ENCODE measurements at places on chromosomes 12 and 14.
A peak's percentile ranks its signal among the peaks of the same experiment; 100 is the strongest.

DNA sequence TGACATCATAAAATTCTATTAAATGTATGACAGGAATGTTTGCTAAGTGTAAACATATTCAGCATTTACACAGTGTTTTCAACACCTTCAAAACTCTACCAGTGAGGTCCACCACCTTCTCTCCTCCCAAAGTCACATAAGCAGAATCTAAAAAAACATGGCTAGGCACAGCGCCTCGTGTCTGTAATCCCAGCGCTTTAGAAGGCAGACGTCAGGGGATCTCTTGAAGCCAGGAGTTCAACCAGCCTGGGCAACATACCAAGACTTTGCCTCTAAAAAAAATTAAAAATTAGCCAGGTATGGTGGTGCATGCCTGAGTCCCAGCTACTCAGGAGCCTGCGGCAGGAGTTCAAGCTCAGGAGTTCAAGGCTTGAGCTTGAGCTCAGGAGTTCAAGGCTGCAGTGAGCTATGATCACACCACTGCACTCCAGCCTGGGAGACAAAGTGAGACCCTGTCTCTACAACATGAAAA lies 30.0 kb downstream of the NUMB start:
- no peak for DNase-seq

DNA sequence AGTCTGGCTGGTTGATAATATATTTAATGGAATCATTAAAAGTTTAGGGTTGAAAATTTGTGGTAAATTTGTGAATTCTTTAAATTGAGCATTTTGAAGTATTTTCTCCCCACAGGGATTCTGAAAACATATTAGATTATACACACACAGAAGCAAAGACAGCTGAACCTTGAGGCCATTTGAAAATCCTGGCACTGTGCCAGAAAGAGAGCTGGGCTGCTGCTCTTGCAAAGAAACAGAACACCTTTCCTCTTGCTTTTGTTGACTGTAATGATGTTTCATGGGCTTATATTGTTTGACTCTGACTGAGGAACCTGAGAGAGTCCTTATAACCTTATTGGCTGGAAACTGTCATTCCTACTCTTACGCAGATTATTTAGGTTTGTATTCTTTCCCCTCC lies 4.8 kb downstream of the RNF34 start:
- DNase-seq = no peak

DNA sequence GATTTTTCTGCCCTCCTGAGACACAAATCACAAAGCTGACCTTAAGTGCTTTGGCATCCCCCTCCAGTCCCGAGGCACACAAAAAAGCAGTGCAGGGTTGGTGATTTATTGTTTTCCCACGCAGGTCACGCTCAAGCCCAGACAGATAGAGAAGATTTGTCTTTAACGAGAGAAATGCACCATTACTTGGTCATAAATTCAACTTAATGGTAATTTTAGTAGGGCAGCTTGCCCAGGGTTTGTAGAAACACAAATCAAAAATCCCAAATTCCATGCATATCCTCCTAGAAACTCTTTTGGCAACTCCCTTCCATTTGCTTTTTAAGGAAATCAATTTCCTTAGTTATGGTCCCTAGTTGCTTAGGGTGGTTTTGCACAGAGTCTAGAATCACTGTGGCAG lies 132.6 kb downstream of the IGF1 start:
- DNase-seq = no peak

GRCh38 chr12:125202421-125202820 lies 137.2 kb downstream of the AACS start:
- DNase-seq = no peak

DNA sequence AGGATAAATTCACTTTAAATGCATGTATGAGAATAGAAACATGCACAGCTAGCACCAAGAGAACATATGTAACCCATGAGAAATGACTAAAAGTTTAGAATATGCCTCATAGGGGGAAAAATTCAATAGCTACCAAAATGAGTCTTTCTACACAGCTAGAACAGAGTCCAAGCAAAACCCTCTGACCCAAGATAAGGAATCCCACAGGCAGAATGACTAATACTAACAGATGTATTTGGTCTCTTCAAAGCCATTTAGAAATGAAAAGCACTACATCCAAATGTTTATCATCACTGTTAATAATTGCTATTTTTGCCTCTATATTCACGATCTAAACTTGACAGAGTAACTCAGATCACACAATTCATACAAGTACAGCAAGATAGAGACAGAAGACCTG lies 44.0 kb downstream of the KICS2 start:
- no peak for DNase-seq

- no peak for DNase-seq
Measured at GRCh38 chr14:72736308-72736707, 157.6 kb downstream of the DPF3 start.

- no peak for DNase-seq
Measured at GRCh38 chr12:85741046-85741445, 95.2 kb downstream of the RASSF9 start.

DNA sequence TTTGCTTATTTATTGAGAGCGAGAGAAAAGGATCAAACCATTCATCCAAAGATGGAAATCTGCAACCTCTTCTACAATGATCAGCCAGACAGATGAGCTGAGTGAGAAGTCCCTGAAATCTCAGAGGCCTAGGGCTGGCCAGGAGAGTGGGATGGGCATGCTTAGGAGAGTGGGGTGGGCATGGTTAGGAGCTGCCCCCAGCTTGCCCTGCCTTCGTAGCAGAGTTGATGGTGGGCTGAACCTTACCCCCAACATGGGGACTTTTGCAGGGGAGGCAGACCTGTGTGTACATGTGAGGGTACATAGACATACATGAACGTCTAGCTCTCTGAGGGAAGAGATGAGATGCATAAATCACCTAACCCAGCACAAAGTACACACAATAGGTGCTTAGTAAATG lies 95.7 kb upstream of the ESRRB start:
- no peak for DNase-seq

DNA sequence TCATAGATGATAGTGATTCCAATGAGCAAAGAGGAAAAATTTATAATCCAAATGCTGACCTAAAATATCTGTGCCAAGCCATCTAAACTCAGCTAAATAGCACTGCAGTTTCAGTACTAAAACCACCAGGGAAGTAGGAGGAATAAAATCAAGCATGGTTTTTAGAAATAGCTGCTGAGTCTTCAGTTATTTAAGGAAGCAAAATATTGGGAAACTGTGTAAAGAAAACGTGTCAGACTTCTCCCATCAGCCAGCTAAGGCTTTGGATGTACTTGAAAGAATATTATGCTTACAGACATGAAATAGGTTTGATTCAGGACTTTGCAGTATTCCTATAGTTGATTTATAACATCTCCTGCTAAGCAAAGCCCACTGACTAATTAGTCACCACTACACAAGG lies 24.7 kb downstream of the CLEC2D start:
- DNase-seq = no peak

GRCh38 chr14:81765651-81766275 lies 232.1 kb upstream of the SEL1L start:
- no peak for DNase-seq

DNA sequence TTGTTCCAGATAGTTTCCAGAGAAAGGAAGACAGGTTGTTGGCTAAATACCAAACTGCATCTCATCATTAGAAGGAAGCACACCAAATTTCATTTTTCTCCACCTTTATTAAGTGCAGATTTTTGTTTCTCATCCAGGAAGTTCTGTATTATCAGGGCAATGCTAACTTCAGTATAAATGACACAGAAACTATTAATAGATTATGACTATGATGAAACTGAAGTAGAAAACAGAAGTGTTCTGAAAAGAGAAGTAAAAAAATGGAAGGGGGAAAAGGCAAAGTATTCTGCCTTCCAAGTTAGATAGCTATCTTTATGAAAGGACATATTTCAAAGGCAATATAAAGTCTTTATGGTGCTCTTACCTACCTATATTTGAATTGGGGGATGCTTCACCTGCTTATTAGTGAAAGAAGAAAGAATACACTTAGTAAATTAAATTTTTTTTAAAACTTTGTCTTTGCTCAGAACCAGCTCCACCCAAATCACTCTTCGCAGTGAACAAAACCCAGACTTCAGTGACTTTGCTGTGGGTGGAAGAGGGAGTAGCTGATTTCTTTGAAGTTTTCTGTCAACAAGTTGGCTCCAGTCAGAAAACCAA lies 223.9 kb downstream of the PTPRO start:
- DNase-seq = peak; percentile 21

DNA sequence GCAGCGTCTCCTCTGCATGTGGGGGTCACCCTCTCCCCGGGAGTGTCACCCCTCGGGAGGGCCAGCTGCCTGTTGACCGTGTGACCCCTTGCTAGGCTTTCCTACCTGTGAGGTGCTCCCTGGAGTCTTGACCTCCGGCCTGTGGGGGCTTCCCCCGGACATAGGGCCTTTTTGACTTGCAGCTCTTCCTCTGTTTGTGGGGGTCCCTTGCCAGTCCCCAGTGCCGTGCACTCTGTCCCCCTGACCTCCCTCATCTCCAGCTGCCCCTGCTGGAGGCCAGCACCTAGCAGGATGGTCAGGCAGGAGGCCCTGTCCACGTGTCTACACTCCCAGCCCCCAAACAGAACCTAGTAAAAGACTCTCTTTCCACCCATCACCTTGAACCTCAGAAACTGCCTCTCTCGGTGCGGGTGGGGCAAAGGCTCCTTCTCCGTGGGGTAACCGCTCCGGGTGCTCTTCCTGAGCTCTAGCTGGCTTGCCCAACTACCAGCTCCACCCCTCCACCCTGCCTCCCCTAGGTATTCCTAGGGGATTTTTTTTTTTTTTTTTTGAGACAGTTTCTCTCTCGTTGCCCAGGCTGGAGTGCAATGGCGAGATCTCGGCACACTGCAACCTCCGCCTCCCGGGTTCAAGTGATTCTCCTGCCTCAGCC lies 810 bp downstream of the AACS start:
- no peak for DNase-seq

GRCh38 chr12:75602106-75602505 lies 90.7 kb upstream of the KRR1 start:
- DNase-seq = no peak

DNA sequence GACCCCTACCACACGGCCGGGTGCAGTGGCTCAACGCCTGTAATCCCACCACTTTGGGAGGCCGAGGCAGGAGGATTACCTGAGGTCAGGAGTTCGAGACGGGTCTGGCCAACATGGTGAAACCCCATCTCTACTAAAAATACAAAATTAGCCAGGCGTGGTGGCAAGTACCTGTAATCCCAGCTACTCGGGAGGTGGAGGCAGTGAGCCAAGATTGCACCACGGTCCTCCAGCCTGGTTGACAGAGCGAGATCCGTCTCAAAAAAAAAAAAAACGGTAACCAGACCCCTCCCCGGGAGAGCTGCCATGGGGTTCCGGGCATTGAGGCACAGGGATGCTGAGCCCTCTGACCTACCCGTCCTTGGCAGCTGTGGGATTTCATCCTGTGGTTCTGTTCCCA lies 21.8 kb downstream of the BCL7A start:
- DNase-seq = no peak

DNA sequence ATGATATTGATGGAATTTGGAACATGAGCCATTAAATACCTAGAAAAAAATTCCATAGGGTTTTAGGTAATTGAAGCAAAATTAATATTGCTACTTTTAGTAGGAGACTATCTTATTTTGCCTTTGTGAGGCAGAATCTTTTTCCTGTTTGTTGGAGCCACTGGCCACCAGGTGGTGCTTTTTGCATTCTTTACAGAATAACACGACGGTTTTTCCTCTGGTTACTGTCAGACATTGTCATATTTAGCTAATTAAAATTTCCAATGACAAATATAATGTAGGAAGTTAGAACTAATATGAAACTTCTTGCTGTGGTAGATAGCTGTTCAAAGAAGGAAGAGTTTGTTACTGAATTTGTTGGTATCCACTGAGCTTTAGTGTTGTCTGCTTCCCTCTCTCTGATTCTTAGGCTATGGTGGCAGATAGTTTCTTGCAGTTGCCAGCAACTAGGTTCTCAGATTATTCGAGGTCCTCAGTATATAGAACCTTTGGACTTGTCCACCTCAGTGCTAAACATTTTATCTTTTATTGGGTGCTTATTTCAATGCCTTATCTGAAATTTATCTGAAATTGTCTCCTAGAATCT lies 25.7 kb downstream of the RAB21 start:
- peak; percentile 68 for DNase-seq

All from CD4-positive, alpha-beta T cell (primary cell).